ENCODE measurements at places on chromosomes 1 and 21.

- no peak for DNase-seq
Observed at GRCh38 chr1:62389531-62389930, 47.3 kb upstream of the USP1 start.

GRCh38 chr1:64933296-64934070, 32.9 kb downstream of the JAK1 start:
- DNase-seq = no peak

DNA sequence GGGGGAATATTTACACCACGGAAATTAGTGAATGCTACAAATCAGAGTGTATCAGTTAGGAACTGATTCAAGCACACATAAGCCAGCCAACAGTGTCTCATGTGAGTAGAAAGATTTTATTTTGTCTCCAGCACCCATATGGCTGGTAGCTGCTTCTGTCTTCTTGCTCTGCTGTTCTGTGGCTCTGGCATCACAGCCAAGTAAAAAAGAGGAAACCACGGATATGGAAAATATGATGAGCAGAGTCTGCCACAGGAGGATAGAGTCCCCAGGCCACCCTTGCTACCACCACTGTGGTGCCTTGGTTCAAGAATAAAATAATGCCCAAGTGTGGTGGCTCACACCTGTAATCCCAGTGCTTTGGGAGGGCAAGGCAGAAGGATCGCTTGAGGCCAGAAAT, 53.6 kb upstream of the SPOCD1 start:
- no peak for DNase-seq

- DNase-seq = no peak
Observed at GRCh38 chr1:31272369-31272768, 24.2 kb downstream of the SNRNP40 start.

GRCh38 chr21:42556476-42556875, 42.8 kb downstream of the SLC37A1 start:
- DNase-seq = no peak

- DNase-seq = no peak
Observed at GRCh38 chr1:201514466-201514865, 7.5 kb upstream of the CSRP1 start.
